ENCODE measurements at places on chromosomes 3 and 15.

- DNase-seq, result no peak
These were observed 94.8 kb downstream of the GBE1 start for GRCh38 chr3:81666502-81667121.

GRCh38 chr3:148861277-148861869 lies 3.7 kb upstream of the CPA3 start:
- no peak for DNase-seq

GRCh38 chr15:98731712-98732450 lies 83.5 kb downstream of the IGF1R start:
- DNase-seq, result no peak

- DNase-seq, result no peak
These were observed 20.9 kb downstream of the PSTPIP1 start for GRCh38 chr15:77015646-77016320.

GRCh38 chr3:46490338-46491084 lies 7.3 kb upstream of the RTP3 start:
- DNase-seq, result no peak

All from stimulated activated CD4-positive, alpha-beta T cell treated with anti-CD3 and anti-CD28 coated beads, Interleukin-1b, Interleukin-23, amount 100 ng/mL, for 24 hours (primary cell).